ENCODE measurements at places on chromosomes 2 and 18.
A peak's percentile ranks its signal among the peaks of the same experiment; 100 is the strongest.

DNA sequence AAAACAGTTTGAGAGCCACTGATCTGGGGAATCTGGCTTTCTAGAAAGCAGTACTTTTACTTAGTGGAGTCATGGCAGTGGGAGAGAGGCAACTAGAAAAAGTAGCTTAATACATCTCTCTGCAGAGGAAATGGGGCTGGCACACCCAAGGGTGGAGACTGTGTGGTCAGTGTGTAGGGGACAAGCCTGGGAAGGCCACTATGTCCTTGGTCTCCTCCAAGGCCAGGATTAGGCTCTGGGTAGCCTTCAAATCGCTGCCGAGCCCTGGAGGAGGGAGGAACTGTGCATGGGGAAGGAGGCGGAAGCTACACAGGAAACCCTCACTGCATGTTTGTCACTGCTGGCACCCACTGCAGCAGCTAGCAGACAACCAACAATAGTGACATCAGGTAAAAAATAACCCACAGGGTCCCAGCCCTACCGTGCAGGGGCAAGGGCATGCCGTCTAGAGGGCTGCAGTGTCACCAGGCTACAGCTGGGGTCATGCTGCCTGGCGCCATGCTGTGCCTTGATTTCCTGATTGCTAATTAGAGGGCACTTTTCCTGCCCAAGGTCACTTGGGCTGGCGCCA, 34.8 kb downstream of the LBH start:
- peak; percentile 56 for DNase-seq

- no peak for DNase-seq
These were observed 2.0 kb downstream of the TMEM169 start for GRCh38 chr2:216083464-216084281.

GRCh38 chr2:2649109-2650072, 318.3 kb upstream of the MYT1L start:
- no peak for DNase-seq

DNA sequence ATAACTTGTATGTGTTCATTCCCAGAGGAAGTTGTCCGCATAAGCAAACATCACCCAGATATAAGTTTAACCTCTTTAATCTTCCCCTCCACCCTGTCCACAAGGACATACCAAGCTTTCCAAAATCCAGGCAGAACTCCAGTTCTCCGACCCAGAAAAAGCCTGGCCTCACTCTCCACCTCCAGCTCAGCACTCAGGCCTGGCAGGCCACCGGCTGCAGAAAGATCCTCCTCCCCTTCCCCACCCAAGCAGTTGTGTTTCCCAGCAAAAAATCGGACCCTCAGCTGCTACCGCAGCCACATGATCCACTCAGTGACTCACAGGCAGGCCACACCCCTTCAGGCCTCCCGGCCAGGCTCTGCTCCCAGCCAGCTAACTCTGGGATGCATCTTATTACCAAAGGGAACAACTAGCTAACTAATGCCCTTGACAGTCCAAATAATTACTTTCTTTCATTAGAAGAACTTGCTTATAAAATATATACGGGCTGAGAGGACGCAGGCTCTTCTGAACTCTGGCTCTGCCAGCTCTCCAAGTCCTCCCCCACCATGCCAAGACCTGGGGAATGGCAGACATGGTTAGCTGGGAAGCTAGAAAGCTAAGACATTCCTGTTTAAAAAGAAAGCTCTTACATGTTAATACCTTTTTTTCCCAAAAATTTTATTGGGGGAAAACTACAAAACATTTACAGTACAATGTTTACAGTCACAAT, 4.5 kb downstream of the ZFP36L2 start:
- peak; percentile 53 for DNase-seq

GRCh38 chr18:42719221-42719620, 396.3 kb downstream of the RIT2 start:
- no peak for DNase-seq

DNA sequence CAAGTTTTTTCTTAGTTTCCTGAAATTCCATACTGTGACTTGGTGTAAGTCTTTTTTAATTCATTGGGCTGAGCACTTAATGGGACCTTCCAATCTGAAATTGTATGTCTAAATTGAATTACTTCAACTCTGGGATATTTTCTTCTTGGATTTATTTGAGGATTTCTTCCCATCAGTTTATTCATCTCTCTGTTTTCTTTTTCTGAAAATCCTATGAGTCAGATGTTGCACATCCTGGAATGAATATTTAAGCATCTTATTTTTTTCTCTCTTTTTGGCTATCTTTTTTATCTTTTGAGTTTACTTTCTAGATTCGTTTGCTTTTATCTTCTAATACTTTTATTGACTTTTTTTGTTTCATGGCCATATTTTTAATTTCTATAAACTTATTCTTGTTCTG, 55.4 kb upstream of the ACYP2 start:
- no peak for DNase-seq

DNA sequence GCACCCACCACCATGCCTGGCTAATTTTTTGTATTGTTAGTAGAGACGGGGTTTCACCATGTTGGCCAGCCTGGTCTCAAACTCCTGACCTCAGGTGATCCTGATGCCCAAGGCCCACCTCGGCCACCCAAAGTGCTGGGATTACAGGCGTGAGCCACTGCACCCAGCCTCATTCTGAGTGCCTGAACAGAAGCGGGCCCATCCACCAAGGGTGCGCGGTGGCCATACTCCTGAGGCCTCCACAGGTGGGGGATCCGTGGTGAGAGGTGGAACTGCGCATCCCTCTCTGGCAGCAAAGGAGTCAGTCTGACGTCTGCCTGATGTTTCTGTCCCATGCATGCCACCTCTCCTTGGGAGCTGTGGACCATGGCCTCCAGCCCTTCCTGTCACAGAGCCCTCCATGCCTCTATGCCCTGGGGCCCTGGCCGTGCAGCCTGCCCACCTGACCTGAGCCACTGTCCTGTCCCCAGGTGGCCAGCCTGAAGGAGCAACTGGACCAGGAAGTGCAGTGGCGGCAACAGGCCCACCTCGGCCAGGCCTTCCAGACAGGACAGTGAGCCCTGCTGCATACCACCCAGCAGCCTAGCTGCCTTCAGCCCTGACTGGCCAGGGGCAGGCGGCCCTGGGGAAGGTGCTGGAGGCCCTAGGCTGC, 7.6 kb upstream of the SNED1 start:
- DNase-seq, result no peak

GRCh38 chr2:6657855-6658254, 207.9 kb downstream of the CMPK2 start:
- no peak for DNase-seq
